GM20000 (cell line): ENCODE measurements at places on chromosomes 6 and 20.

GRCh38 chr6:13712599-13712898 is 914 bp upstream of the RANBP9 start:
- DNase-seq: peak; percentile 45

- no peak for DNase-seq
Observed at GRCh38 chr6:147029923-147030322, 174.3 kb upstream of the STXBP5 start.

DNA sequence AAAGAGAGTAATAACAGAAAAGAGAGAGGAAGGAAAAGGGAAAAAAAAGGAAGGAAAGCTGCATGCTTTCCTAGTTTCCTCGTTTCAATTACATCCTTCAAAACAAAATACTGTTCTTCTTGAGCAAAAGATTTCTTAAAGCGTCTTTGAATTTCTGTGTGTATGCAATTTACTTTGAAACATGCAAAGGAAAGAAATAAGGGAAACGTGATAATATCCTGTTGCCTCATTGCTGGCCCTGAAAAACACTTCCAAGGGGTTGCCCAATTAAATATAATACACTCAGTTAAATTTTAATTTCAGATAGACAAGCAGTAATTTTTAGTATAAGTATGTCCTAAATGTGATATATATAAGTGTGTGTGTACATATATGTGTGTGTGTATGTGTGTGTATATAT is 51.2 kb upstream of the TPD52L1 start:
- DNase-seq: no peak

DNA sequence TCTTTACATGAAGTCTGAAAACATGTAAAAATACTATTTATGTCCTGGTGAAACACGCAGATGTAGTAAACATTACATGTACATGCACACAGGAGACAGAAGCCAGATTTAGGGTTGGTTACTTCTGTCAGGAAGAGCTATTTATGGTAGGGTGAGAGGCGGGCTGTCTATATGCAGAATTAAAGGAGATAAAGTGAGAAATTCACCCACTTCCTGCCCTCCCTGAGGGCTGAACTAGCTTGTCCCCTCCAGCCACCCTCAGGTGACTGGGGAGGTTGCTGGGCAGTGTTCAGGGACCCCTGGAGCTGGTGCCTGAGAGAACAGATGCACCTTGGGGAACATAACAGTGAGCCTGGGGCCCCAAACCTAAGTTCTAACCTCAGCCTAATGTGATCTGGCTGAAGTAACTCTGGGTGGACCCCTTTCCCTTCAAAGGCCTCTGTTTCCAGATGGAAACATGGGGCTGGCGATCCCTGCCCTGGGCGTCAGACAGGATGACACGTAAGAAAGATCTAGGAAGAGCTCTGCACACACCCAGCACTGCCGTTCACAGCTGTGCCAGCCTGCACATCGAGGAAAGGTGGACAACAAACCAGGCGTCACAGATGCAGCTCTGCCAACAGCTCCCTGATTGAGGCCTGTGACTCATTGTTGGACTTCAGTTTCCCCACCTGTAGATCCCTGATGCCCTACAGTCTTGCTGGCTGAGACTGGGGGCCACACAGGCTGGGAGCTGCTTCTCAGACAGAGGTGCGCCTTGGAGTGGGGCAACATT is 1.3 kb downstream of the PI16 start:
- no peak for DNase-seq

DNA sequence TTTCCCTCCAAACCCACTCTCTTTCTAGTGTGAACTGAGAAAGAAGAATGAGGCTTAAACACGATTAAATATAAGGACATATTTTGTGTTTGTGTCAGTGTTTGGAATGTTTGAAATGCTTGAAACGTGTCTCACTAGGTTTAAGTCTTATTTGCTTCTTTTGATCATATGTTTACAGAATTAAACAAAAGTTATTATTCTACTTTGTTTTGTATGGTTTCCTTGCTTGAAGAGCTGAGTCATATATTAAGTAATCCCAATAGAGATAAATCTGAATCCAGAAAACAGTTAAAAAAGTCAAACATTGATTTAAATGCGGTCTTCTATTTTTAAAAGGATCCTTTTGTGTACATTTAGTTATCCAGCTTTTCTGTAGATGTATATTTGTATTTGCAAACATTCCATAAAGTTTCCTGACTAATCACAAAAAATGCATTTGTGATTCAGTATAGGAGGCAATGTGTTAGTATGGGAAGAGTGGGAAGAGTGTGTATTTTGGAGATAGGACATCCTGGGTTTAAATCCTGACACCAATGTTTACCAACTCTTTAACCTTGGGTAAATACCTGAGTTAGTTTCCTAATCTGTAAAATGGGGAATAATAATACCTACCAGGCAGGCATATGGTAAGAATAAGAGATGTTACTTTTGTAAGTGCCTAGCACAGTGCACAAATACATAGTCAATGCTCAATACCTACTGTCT is 72.9 kb downstream of the TSBP1 start:
- no peak for DNase-seq

- DNase-seq: no peak
Observed at GRCh38 chr6:121579478-121579877, 144.0 kb downstream of the GJA1 start.

DNA sequence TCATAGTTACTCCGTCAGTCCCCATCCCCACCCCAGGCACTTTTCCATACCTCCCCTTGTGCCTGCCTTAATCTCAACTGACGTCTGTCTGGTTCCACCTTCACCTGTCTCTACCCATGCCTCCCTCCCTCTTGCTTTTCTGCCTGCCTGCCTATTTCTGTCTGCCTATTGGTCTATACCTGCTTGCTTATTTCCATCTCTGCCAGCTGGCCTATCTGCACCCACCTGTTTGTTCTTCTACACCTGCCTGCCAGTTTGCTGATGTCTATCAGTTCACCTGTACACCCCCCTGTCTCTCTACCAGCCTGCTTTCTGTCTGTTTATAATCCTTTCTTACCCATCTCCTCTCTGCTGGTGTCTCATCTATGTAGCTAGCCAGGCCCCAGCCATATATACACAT is 87.5 kb downstream of the RALGAPA2 start:
- no peak for DNase-seq

- DNase-seq: no peak
Observed at GRCh38 chr6:49549691-49550491, 577 bp upstream of the C6orf141 start.

DNA sequence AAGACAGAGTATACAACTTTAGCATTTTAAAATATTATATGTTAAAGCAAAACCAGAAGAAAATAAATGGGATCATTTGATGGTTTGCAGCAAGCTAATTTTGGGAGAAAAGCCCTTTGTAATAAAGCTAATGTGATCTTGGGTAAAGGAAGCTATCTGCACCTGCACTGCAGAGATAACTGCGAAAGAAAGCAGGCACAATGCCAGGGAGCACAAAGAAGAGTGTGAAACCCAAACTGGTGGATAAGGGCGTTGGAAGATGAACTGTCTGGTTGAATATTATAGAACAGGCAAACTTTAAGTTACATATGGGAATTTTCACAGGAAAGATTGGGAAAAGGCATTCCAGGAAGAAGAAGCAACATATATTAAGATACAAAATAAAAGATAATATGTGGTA is 179.2 kb upstream of the KHDRBS2 start:
- DNase-seq: no peak

GRCh38 chr6:30601436-30601814 is 15.6 kb downstream of the PPP1R10 start:
- DNase-seq: no peak

DNA sequence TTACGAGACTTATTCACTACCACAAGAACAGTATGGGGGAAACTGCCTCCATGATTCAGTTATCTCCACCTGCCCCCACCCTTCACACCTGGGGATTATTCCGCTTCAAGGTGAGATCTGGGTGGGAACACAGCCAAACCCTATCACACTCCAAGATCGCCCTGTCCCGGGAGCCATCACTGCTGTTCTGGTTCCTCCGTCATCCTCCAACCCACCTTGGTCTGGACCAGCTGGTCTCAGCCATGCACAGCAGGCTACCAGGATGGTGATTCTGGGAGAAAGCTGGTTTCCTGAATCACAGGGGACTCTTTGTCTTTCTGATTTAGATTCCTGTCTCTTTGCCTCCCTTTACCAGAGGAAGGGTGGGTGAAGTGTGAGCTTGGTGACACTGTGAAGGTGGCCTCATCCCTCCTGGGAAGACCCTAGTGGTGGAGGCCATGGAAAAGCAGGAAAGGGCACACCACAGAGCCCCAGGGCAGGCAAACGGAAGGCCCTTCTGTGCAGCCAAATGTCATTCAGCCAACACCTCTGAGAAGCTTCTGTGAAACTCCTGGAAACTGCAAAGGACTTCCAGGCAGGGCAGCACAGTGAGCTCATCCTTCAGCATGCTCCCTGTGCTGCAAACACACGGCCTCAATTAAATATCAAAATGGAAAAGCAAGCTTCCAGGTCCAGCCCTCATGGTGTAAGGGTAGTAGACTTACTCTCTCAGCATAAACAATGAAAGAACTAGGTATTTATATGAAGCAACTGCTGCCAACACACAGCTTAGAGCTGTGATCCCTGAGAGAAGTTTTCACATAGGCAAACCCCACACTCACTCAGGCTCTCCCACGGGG is 169.8 kb downstream of the ANKRD60 start:
- no peak for DNase-seq

- DNase-seq: no peak
Observed at GRCh38 chr6:124282541-124282940, 478.9 kb downstream of the NKAIN2 start.

GRCh38 chr6:7142918-7143475 is 35.2 kb downstream of the RREB1 start:
- no peak for DNase-seq

DNA sequence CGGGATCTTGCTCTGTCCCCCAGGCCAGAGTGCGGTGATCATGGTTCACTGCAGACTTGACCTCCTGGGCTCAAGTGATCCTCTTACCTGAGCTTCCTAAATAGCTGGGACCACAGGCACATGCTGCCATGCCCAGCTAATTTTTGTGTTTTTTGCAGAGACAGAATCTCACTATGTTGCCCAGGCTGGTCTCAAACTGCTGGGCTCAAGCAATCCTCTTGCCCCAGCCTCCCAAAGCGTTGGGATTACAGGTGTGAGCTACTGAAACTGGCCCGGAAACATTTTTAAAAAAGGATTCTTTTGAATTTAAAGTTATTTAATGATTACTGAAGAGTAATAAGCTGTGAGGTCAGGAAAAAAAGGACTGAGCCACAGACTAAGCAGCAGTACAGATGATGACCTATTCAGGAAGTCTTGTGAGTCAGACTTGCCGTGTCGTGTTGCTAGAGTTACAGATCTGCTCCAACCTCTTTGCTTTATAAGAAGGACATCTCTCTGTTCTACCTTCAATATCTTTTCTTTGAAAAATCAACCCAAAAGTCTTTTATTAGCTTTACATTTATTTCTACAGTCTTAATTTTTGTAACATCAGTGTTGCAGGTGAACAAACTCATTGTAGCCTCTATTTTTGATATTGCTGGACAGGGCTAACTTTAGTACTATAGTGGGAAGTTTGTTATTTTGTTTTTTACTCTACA is 108.7 kb downstream of the NCOA3 start:
- peak; percentile 57 for DNase-seq

- no peak for DNase-seq
Observed at GRCh38 chr6:13662651-13663334, 47.7 kb downstream of the NOL7 start.

GRCh38 chr6:7073821-7074525 is 33.8 kb upstream of the RREB1 start:
- peak; percentile 87 for DNase-seq

DNA sequence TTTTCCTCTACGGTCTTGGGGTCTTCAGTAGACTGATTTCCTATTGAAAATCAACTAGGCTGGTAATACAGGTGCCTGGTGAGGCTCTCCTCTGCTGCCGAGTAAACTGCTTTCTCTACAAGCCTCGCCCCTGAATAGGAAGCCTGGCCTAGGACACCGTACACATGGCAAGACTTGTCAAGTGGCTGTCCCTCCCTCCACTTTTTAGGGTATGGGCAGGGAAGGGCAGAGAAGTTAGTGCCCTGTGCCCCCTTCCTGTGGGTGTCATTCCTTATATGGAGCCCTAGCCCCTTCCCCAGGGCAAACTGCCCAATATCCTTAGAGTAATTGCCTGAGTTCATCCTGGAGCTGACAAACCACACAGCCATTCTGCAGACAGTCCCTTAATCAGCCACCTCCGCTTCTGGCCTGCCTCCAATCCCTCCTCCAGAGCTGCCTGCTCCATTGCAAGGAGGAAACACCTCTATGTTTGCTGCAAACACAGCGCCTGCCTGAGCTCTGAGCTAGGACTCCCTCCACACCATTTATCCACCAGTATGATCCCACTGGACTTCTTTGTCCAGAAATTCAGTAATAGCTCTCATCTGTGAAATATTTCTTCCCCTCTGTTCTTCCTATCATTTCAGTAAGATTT is 93.1 kb downstream of the CHD6 start:
- no peak for DNase-seq

GRCh38 chr6:89353118-89353556 is 615 bp upstream of the UBE2J1 start:
- no peak for DNase-seq

GRCh38 chr6:85360794-85361642 is 88.9 kb upstream of the NT5E start:
- no peak for DNase-seq

GRCh38 chr6:85747093-85747492 is 104.4 kb upstream of the SYNCRIP start:
- DNase-seq: no peak

DNA sequence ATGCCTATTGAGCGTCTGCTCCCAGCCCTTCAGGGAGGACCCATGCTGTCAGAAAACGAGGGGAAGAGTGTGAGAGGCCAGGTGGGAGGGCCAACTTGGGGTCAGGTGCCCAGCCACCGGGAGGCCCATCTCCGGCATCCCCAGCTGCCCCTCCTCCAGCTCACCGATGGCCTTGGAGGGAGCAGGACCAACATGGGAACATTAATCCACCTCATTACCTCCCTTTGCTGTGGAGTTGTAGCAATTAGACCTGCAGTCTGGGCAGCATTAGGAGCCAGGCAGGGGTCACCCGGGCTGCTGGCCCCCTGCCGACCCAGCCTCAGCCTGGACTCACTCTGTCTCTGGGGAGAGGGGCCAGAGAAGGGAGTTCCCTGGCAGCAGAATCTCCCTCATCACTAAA is 25.1 kb downstream of the DLGAP4 start:
- no peak for DNase-seq

- no peak for DNase-seq
Observed at GRCh38 chr6:16104624-16105433, 24.1 kb upstream of the MYLIP start.

GRCh38 chr20:11395581-11395980 is 522.1 kb upstream of the BTBD3 start:
- no peak for DNase-seq

DNA sequence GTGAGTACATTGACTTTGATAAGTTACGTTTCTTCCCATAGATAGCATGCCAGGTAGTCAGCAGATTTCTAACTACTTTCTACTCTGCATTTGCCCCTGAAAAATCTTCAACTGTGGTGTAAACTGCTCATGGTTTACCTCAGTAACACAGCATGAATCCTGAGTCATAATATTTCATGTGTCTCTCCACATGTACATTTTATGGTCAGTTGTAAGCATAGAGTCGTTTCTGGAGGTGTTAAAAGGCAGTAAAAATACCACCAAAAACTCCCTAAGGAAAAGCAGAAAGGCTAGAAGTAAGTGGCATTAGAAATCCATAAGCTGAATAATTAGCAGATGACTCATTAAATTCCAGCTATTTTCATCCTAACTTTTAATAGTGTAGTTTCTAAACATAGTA is 4.1 kb upstream of the GPR63 start:
- DNase-seq: no peak

- no peak for DNase-seq
Observed at GRCh38 chr20:50675671-50676376, 15.5 kb downstream of the RIPOR3 start.
